ENCODE measurements at places on chromosomes 3 and 15.

- no peak for DNase-seq
Observed at GRCh38 chr3:51502562-51502910, 2.7 kb upstream of the DCAF1 start.

DNA sequence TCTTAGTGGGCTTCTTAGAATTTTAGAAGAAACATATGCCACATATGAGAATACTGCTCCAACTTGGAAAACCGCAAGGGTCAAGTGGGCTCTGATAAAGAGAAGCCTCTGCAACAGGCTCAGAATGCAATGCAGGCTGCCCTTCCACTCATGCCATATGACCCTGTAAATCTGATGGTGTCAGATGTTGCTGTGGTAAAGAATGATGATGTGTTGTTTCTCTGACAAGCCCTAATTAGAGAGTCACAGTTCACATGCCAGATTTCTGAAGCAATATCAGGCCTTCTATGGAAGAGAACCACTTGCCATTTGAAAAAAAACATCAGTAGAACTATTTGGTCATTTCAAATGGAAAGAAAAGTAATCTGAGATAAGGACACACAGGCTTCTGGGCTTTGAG, 749.6 kb downstream of the AGBL1 start:
- DNase-seq, result no peak

DNA sequence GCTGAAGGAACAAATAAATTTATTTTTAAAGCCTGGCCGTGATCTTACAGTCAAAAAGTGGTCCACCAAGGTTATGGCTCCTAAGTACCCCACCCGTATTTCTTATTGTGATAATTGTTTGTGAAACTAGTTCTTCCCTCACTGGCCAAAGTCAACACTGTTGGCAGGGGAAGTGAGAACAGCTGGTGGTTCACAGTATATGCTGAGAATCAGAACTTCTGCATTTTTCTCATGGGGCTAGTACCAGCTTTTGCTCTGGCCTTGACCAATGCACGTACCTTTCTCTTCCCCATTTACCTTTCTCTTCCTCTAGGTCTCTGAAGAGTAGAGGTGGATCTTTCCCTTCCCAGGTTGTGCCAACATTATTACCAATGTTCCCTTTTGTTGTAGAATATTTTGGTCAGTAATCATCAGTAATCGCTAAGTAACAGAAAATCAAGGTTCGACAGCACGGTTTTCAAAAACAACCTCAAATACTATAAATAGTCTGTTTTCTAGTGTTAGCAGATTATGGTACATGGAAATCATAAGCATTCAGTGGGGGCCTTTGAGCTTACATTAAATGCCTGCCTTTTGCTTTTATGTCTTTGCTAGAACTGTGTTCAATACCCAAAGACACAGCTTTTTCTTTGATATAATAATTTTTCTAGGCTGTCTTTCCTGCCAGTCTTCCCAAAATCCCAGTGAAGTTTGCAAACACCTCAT, 268.0 kb downstream of the LPP start:
- DNase-seq, result no peak

DNA sequence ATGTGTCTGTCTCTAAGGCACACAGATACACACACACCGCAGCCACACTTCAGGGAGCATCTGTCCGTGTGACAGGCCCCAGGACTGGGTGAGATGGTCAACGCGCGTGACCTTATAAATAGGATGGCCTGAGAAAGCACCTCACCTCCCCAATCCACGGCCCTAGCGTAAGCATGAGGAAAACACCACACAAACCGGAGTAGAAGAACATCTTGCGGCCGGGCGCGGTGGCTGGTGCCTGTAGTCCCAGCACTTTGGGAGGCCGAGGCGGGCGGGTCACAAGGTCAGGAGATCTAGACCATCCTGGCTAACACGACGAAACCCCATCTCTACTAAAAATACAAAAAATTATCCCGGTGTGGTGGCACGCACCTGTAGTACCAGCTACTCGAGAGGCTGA, 1.6 kb downstream of the NIPA1 start:
- DNase-seq, result no peak

DNA sequence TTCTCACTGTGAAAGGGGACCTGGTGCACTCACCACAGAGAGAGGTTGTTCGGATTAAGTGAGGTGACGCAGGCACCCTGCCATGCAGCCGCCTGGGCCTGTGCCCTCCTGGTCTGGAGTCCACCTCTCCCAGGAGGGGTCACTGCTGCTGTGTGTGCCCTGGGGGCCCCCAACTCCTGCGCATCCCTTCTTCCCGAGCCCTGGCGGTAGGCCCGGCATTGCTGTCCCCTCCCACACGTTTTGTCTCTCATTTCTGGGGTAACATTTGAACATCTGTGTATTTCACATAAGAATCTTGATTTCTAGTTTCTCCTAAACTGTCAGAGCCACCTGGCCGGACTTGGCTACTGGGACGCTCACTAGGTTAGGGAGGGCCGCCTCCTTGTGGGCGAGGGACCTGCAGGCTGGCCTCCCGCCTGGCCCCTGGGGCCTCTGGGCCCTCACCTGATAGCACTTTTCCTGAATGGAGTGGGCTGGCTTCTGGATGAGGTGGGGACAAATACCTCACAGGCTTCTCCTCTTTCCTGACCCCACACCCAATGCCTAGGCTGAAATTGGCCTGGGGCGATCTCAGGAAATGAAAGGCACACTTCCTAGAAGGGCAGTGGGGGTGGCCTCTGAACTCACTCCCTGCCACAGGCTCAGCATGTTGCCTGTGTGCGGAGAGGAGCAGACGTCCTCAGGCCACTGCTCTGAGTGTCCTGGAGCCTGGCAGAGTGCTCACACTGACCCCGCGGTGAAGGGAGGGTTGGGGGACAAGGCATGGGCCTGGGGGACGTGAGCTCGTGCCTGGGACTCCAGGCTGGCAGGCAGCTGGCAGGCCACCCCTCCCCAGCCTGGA, 104.2 kb upstream of the PRR23E start:
- DNase-seq, result no peak

DNA sequence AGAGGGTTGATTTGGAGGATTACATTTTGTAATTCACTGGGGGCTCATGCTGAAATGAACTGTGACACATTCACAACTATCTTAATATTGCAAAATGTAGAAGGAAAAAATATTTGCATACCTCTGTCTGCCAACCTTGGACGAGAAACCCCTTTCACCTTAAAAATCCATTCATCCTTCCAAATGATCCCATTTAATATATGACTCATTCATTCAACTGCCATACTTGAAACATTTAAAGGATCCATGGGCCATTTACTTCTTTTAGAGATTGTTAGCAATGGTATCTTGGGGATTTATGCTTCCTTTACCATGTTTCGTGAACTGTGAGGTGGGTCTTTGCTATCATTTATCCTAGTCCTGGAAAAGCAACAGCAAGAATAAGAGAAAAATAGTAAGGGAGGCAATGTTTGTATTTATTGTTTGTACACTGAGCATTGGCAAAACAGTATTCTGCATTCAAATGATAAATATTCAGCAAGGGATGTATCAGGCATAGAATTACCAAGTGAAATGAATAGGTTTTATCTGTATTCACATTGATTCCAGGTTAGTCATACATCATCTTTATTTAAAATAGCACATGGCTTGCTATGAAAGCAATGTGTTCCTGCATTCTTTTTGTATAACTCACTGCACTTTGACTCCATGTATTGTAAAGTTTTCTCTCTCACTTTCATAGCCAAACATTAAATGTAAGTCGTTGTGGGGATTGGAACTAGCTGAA, 378.1 kb downstream of the NSUN3 start:
- no peak for DNase-seq

DNA sequence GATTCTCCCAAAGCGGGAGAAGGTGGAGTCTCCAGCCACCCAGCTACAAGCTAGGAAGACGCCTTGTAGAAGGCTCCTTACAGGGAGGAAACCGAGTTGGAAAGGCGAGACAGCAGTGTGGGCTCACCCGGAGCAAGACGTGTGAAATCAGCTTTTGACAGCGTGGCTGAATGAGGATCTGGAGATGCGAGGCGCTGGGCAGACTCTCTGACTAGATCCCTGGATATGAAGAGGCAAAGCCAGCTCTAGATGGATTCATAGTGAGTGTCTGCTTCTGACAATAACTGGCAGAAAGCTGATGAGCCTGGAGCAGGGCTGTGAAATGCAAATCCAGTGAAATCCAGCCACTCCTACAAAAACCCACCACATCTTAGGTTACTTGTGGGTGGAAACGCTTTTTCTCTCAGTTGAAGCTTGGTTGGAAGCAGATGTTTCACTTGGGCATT, 41.0 kb downstream of the GOLGA6A start:
- no peak for DNase-seq

- no peak for DNase-seq
Observed at GRCh38 chr3:169295126-169295525, 368.4 kb downstream of the MECOM start.

GRCh38 chr3:9499455-9500107, 54.0 kb downstream of the LHFPL4 start:
- DNase-seq, result no peak

DNA sequence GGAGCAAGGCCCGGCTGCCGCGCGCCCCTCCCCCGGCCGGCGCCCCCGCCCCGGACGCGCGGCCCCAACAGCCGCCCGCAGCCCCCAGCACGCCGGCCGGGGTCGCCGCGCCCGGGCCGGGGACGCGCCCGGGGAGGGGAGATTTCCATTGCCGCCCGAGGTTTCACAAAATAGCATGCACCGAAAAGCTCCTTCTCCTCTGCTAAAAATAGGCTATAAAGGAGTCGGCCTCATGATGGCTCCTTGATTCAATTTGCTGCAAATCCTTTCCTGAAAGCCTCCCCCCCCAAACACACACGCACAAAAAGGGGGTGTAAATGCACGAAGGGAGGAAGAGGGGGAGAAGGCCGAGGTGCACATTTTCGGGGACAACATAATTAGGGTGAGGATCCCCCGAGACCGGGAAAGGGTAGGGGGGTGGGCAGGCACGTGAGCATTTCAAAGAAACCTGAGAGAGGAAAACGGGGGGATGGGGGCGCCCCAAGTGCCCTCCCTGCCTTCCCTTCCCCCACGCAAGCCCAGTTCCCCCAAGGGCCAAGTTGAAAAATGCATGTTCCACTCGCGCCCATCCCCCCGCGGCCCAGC, 734 bp downstream of the TBL1XR1 start:
- no peak for DNase-seq

DNA sequence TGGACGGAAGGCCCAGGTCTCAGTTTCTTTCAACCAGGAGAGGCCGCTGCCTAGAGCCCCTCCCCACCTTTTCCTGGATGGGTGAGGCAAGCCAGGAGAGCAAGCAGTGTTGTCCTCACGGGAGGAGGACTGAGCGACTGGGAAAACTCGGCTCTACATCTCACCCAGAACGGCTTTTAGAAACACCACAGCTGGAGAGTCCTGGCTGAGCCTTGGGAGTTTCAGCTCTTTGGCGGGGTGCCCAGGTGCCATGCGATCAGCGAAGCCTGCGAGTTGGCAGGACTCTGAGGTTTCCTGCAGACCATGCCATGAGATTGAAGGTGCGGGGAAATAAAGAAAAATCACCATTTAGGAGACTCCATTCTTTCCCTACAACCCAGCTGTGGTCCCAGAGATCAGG, 26.0 kb downstream of the PPCDC start:
- DNase-seq, result no peak

- DNase-seq, result no peak
Observed at GRCh38 chr3:106299300-106300098, 430.7 kb upstream of the CBLB start.

- DNase-seq, result no peak
Observed at GRCh38 chr15:31869686-31870307, 160.5 kb upstream of the CHRNA7 start.

DNA sequence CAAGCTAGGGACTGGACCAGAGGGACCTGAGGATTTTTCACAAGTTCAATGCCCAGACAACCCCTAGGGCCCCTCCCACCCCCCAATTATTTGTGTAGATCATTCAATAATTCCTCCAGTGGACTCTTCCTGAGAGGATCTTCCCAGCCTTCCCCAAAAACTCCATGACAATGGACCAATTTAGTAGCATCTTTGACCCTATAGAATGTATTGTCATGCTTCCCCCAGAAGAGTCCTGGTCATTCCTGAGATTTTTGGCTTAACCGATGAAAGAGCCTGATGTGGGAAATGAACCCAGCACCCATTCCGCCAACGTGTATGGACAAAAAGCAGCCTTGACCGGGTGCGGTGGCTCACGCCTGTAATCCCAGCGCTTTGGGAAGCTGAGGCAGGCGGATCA, 119.2 kb upstream of the RNF7 start:
- no peak for DNase-seq

DNA sequence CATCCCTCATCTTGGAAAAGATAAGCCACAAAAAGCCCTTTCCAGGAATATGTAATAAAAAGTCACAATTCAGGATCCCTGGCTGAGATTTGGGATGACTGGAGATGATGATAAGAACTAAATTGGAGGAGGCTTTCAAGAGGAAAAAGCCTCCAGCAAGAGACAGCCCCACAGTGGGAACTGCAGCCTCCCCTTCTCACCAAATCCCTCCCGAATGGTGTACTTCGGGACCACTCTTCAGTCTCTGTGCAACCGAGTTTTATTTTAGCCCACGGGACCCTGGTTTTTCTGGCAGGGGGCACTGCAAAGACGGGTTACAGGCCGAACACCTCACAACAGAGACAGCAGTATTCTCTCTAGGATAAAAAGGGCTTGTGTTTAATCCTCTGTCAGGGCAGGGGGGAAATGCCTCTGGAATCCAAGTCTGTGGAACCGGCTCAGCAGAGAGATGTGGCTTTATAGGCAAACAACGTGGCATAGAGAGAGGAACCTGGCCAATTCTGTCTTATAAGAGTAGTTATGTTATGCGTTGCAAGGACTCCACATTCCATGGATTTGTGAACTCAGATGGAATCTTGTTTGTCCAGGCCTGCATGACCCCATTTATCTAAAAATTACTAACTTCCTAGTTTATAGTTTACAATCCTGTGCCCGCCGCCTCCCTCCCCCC, 1.2 kb upstream of the LMCD1 start:
- DNase-seq, result no peak

DNA sequence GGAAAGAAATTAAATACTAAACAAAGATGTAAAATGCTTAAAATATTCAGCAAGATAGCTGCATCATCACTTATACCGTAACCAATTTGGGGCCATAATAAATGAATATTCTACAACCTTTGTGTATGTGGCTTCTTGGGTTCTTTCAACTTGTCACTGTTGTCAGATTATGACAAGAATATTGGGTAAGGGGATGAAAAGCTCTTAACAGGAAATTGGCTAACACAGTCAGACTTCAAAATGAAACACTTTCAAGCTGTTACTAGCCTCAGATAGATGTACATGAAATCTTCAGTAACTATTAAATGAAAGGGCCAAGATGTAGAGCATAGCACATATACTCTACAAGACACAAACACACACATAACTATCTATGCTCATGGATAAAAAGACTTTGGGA, 38.7 kb upstream of the ZNF385D start:
- no peak for DNase-seq

DNA sequence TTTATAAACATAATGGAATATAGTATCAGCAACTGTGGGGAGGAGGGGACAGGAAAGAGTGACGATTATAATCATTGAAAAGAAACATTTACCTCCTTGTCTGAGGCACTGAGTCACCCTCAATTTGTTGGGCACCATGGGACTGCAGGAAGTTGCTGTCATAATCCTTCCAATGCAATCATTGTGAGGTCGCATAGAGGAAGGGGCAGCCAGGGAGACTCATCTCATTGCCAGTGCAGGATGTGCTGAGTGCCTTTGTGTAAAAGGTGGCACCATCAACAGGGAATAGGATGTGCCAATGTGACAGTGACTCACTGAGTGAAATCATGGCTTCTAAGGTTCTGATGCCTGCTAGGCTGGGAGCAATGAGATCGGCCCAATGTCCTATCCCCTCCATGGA, 300.4 kb upstream of the ADAMTS9 start:
- DNase-seq, result no peak

All from stimulated activated CD4-positive, alpha-beta T cell treated with anti-CD3 and anti-CD28 coated beads, Interleukin-1b, Interleukin-23, amount 100 ng/mL, for 1 hour (primary cell).